ENCODE measurements at places on chromosomes 1 and 21.

DNA sequence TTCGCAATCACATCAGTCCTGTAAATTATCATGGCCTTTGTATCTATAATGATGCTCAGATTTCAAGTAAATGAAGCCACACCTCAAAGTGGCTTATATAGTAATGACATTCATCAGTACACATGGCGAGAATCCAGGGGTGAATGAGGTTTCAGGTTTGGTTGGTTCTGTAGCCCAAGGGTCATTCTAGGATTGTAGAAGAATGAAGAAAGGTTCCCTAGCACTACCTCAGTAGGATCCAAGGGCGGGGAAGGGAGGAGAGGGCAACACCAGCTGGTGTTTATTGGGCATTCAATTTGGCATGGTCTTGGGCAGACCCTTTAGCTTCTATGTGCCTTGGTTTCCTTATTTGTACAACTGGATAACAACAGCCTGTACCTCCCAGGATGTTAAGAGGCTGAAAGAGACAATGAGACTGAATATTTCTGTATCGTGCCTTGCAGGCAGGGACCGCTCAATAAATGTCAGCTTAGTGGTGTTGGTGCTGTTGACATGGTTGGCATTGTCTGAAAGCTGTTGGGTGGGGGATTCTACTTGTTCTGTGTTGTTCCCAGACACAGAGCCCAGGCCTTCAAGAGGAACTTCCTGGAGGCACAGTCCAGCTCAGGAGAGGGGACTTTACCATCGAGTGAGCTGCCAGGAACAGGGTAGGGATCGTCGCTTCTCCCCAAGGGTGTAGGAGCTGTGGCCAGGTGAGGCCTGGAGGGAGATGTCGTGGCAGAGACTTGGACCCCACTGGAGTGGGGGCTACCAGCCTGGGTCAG lies 388.2 kb downstream of the PTPRU start:
- no peak for DNase-seq

DNA sequence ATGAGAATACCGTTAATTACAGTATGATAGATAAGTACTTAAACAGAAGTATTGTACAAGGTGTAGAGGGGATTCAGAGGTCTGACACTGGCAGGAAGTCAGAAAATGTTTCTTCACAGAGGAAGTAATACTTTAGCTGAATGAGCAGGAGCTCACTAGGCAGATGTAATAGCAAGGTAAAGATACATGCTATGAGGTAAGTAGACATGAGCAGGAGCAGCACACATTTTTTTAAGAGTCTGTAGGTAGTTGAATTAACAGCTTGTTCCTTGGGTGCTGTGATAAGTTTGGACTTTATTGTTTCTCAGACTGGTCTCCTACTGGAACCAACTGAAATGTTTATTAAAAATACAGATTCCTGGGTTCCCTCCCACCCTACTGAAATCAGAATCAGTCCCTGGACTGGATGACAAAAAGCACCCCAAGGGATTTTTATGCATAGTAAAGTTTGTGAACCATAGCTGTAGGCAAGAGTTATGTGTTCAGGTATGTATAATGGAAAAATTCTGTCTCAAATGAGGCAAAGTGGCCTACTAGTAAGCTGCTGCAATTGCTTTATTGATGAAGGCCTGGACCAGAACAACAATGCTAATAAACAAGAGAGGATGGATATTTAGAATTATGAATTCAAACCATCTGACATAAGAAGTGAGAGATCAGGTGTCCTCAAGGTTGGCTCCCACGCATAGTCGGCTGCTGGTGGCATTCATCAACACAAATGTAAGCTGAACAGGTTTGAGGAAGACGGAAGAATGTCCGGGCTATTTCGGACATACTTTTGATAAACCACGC lies 902 bp downstream of the AP4B1 start:
- no peak for DNase-seq

DNA sequence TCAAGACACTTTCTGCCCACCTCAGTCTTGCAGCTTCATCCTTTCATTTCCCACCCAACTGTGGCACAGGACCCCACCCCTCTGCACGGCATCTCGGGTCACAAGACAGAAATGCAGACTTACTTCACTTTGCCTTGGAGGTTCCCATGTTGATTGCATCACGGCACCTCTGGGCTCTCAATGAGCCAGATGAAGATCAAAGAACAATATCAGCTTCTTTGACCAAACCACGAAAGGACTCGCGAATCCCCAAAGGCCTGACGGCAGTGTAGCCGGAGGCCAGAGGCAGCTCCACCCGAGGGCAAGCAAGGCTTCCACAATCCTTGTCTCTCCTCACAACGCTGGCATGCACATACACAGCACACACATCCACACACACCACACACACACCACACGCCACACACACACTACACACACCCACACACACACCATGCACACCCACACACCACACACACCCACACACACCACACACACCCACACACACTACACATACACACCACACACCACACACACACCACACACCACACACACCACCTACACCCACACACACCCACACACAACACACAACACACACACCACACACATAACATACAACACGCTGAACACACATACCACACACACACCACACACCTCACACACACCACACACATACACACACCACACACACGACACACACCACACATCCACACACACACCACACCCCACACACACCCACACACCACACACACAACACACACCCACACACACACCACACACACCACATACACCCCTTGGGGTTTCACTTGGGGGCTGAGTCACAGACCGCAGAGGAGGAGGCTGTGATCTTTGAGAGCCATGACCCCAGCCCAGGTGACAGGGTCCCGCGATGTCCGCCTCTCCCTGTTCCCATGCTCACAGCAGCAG lies 35.8 kb downstream of the UBASH3A start:
- no peak for DNase-seq

DNA sequence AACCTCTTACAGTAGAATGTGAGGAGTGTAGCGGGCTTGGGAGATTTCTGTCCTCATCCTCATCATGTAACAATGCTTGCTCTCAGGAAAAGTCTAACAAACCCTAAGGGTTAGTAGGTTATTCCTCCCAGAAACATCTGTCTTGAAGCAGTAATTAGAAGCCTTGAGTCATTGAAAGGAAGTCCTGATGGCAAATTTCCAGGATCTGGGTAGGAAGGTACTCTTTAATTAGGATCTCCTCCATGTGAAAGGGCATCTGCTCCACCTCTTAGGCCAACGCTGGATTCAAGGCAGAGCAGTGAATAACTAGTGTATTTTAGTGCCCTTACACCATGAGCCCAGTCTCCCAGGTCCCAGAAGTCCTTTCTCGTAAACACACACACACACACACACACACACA lies 106.6 kb upstream of the BARHL2 start:
- DNase-seq = no peak

- no peak for DNase-seq
Measured at GRCh38 chr1:52669696-52670095, 28.5 kb downstream of the COA7 start.

DNA sequence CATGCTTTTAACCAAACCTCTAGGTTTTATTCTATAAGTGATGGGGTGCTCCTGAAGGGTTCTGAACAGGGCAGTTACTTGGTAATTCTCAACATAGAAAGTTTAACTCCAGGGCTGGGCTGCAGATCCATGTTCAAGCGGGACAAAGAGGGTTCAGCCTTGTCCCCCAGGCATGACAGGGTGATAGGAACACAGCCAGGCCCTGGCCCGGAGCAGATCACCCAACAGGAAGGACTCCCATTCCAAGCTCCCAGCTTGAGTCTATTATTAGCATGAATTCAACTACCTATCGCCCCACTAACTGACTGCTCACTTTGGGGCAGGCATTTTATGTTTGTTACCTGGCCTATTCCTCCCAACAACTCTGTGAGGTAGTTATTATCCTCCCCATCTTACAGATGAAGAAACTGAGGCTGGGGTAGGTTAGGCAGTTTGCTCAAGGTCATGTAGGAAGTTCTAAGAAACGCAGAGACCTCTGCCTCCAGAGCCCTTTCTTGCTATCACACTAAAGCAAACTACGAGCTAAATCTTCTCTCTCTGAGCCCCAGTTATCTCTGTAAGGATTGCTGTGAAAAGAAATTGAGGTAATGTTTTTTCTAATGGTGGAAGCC lies 14.5 kb downstream of the ASAP3 start:
- no peak for DNase-seq

DNA sequence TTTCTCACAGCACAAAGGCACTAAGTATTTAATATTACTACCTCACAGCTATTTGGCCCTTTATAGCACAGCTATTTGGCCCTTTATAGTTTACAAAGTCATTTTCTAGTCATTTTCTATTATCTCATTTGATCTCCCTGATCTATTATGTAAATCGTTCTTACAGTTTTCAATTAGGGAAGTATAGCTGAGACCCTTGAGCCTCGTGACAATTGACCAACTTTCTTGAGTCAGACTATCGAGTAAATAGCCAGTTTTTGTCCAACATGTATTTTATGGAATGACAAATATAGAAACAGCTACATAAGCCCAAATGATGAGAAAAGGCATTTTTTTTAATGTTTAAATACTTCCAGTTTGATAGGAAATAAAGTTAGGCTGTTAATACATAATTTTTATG lies 7.0 kb upstream of the ANGPTL1 start:
- DNase-seq = no peak

GRCh38 chr1:94044290-94044790 lies 76.6 kb downstream of the ABCA4 start:
- no peak for DNase-seq

GRCh38 chr1:173663159-173663558 lies 6.5 kb downstream of the ANKRD45 start:
- DNase-seq = no peak

DNA sequence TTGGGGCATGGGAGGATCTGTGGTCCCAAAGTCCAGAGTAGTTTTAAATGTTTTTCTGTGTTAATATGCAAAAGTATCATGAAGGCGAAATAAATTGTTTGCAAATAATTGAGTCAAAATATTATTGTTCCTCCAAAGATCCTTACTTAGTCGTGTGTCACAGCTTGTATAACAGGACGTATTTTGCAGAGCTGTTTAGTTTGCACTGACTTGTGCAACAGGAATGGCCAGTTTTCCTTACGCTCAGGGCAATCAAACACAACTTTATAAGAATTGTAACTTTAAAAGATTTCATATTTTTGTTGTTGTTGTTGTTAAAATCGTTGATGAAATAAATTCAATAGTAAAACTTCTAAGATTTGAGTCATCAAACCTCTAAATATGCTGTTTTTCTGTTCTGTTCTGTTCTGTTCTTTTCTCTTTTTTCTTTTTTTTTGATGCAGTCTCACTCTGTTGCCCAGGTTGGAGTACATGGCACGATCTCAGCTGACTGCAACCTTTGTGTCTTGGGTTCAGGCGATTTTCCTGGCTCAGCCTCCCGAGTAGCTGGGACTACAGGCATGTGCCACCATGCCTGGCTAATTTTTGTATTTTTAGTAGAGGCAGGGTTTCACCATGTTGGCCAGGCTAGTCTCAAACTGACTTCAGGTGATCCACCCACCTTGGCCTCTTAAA lies 60.6 kb downstream of the UCK2 start:
- DNase-seq = no peak

DNA sequence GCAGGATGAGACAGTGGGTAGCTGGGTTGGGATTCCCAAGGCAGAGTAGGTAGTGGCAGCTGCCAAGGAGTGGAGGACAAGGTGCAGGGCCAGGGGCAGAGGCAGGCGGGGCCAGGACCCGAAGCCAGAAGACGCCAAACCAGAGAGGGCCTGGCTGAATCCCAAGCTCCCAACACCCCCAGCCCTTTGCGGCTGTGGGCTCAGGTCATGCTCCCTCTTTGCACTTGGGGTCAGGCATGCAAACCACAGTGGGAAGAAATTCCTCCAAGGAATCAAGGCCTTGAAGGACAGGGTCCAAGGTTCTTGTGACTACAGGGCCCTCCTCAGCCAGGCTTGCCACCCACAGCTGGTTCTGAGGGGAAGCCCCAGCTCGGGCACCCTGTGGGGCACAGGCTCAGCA lies 6.2 kb downstream of the C1orf210 start:
- no peak for DNase-seq

- DNase-seq = no peak
Measured at GRCh38 chr1:199612976-199613774, 414.3 kb upstream of the NR5A2 start.

GRCh38 chr1:179632868-179633267 lies 41.2 kb downstream of the TDRD5 start:
- DNase-seq = no peak

DNA sequence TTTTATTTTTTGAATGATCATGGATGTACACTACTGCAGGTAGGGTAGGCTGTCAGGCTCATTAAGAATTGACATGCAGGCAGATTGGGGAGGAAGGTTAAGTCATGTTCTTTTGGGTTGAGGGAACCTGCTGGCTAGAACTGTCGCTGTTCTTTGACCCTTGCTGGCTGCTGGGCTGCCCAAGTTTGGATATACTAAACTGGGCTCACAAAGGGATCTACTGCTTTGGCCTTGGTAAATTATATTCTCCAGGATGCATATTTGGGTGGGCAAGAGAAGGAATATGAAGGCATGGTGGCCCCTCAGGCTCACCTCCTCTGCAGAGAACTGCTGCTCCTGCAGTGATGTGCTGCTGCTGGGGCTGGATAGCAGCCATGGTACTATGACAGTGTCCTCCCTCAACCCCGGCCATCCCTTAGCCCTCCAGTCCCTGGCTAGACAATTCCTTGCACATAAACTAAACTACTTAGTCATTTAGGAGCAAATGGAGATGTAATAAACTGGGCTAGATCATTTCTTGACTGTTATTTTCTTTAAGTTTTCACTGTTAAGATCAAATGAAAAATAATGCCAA lies 6.1 kb downstream of the ATP1A1 start:
- no peak for DNase-seq

Data from GOT3 (cell line).